ENCODE measurements at places on chromosomes 7 and 10.

- no peak for DNase-seq
These were observed 20.4 kb downstream of the DNAJB12 start for GRCh38 chr10:72334196-72334824.

DNA sequence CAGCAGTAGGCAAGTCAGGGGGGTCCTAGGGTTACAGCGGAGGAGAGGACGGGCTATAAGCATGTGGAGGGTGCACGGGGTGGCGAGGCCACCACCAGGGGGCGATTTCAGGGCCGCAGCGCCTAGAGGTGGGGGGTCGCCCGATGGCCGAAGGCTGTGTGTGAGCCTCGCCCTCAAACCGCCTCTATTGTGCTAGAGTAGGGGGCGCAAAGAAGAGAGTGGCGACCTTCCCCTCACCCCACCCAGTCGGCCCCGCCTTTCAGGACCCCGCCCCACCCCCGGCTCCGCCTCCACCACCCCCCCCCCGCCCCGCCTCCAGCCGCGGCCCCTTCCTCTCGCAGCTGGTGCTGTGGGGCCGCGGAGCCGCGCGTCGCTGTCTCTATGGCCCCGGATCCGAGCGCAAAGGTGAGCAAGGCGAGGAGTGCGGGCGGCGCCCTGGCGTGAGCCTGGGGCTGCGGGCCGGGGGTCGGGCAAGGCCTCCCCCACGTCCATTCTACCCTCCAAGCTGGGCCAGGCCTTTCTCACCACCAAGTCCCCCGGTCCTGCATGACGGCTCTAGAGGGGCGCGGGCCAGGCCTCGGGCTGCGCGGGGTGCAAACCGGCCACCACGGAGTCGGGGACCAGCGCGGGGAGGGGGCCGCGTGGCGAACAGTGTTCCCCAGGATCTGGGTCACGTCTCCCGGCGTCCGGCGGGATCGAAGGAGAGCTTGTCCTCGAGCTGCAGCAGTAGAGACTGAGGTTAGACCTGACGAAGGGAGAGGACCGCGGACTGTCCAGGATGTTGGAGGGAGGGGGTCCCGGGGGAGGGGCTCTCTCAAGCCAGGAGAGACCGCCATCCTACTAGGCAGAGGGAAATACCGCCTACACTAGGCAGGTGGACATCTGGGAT lies at the start of gene SEMA4G:
SEMA4G (plus strand) TSS at position 318 of the 889 bp plus-strand sequence. CDS start 3,409 bp downstream, outside the sequence.
- DNase-seq = peak; percentile 12

GRCh38 chr10:73522263-73522662 lies 26.4 kb upstream of the PPP3CB start:
- DNase-seq = no peak

GRCh38 chr7:93923942-93924341 lies 2.4 kb downstream of the GNG11 start:
- DNase-seq = no peak

DNA sequence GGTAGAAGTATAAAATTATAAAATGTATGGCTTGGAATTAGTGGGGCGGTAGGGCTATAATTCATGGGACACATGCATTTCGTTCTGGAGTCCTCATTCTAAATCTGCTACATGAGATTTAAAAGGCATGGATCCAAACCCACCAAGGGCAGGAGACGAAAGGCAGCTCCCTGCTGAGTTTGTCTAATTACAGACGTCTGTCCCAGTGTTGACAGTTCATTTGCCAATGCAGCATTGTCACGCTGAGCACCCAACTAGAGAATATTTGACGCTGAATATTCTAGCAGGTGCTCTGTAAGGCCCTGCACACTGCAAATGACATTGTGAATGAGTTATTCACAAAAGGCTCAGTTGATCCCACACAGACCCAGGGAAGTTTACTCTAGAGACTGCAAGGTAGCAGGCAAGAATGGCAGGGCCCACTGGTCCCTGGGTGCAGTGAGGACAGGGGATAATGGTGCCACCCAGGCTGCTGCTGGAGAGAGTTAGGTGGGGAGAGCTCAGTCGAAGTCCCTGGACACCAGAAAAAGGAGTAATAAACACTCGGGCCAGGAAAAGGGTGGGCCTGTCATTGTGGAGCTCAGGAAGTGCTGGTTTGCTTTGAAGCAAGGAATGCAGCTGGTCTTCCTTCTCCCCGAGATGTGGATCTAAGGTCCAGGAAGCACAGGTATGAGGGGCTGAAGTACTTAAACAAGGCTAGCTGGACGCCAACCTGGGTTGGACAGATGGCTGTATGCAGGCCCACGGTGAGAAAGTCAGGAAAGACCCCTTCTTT lies 75.0 kb upstream of the JCAD start:
- DNase-seq = no peak

DNA sequence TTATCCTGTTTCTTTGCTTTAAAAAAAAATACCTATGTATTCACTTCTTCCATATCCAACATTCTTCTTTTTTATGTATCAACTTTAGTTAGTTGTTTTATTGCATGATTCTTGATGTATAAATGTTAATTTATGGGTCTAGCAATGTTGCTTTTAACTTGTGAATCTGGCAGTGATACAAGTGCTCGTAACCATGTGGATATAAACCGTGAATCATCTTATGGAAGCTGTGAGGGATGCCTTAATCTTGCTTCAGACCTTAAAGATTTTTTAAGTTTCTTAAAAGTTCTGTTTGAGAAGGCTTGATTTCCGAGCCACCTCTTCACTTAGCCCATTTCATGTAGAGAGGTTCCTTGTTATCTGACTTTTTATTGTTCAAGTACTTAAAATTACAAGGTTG lies 25.9 kb downstream of the HELLS start:
- DNase-seq = no peak

GRCh38 chr7:127803626-127804025 lies 151.6 kb downstream of the SND1 start:
- no peak for DNase-seq

DNA sequence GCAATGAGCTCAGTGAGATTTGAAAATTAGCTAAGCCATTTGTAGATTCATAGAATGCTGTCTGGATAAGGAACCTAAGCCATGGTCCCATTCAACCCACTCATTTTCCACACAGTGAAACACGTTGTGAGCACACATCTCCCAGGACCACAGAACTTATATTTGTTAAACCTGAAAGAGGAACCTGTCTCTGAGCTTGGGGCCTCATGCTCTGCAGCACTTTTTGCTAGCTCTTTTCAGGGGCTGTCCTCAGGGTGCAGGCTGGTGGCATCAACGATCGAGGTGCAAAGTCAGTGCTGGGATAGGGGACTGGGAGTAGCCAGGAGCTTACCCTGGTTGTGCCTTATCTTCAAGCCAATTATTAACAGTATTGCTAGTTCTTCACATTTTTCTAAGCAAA lies 11.9 kb downstream of the HECW1 start:
- DNase-seq = no peak

DNA sequence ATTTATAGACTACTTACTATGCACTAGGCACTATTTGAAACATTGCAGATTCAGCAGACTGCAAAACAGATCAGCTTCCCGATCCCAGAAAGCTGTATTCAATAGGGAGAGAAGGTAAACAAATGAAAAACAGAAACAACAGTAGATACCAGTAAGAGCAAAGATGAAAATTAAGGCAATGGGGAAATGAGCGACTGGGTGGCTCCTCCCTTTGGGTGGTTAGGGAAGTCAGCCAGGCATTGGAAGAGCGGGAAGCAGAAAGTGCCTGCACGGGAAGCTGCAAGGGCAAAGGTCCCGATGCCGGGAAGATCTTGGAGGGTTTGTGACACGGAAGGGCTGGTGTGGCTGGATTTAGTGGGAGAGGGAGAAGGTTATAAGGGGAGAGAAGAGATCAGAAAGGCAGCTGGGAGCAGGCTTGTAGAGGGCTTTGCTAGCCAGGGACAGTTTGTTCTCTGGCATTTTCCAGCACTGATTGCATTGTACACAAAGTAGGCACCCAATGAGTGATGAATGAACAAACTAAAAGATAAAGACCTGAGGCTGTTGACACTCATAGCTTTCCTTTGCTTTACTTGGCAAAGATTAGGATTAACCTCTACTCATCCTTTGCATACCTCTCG lies 67.8 kb downstream of the NAMPT start:
- DNase-seq = no peak

DNA sequence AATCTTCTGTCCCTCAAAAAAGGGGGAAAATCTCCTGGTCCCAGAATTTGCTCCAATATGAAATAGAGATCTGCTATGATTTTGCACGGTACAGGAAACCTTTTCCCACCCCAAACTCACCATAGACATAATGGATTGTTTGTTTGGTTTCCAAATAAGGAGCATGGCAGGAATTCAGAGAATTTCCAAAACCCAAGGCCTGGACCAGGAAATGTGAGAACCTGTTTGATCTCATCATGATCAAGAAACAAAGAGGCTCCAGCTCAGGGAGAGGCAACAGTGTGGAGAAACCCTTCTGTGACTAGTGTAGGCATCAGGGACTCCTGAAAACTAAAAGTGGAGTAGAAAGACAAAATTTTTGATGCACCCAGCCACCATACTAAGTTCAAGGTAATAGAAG lies 1548.1 kb upstream of the LRRTM3 start:
- DNase-seq = no peak

GRCh38 chr7:143305423-143306070 lies 10.4 kb upstream of the CLCN1 start:
- DNase-seq = peak; percentile 76

GRCh38 chr10:36872702-36873393 lies 252.6 kb upstream of the ANKRD30A start:
- DNase-seq = no peak

DNA sequence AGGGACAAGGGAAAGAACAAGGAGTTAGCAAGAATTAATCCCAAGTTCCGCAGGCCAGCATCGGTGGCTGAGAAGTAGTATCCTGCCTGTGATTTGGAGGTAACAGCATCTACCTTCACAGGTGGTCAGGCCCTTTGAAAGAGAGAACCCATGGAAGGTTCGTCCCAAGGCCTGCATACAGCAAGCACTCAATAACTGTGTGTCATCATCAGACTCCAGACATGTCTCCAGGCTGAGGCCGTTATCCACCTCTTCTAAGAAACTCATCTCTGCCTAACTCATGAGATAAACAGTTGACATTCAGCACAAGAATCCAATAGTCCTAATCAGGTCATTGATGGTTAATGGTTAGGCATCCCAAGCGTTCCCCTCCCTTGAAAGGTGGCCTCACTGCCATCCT lies 45.0 kb downstream of the CTBP2 start:
- DNase-seq = no peak

DNA sequence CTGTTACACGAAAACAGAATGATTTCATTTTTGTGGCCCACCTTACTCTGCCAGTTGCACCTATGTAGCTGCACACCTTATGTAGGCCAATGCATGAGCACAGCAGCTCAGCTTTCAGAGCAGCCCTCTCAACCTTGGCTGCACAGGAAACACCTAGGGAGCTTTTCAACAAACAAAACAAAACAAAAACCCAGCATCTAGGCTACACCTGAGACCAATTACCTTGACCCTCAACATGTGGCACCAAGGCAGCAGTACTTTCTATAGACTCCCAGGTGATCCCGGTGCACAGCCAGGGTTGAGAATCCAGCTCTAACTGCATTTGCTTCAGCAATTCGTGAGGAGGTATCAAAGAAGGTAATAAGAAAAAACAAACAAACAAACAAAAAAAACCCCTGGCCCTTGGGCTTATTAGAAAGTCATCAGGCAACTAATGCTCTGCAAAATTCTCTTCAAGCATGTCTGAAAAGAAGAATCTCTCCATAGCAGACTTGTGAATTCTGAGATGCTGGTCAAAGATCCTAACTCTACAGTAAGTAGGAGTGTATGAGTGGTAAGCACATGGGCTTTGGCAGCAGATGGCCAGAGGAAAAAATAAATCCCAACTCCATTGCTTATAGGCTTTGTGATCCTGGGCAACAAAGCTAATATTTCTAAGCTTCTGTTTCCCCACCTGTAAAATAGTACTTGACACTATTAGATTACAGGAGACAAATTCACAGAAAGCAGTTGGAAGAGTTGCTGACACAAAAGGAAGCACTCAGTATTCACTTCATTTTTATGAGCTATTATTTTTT lies 113.4 kb upstream of the NOBOX start:
- DNase-seq = no peak

GRCh38 chr10:72796042-72796441 lies 97.5 kb upstream of the OIT3 start:
- no peak for DNase-seq

- DNase-seq = no peak
These were observed 106.0 kb downstream of the GALNT17 start for GRCh38 chr7:71237945-71238344.

DNA sequence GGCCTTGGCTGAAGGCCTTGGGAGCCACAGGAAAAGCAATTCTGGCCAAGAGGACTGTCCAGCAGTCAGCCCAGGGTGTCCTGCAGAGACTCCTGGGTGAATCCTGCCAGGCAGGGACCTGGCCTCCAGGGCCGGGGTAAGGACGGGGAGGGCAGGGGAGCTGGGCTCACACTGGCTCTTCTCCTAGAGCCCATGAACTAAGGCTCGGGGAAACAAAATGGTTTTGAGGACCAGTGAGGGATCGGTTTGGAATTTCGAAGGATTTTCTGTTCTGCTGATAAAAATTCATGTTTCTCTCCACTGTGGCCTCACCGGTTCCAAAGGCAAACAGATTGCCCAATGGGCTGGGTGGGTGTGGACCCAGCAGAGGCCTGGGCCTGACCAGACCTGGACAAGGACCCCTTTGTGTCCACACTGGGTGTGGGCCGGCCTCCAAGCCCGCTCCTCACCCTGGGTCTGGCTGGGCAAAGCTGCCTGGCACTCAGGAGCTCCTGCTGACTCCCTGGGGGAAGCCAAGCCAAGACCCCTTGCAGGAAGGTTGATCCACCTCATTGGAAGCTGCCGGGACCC lies 27.3 kb downstream of the FAM20C start:
- no peak for DNase-seq

DNA sequence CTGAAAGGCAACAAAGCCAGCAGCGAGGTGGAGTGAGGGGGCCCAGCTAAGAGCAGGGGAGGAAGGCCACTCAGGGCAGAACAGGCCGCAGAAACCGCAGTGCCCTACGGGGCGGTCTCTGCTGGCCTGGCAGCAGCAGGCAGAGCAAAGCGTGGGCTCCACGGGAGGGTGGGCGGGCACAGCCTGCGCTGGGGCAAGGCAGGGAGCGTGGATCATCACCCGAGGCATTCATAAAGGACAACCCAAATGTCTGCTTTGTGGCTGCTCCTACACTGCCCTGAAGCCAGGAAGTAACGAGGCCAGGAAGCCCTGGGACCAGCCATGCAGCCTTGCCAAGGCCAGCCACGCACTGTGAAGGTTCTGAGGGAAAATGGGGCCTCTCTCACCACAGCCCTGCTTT lies 127.5 kb downstream of the MAD1L1 start:
- peak; percentile 49 for DNase-seq

GRCh38 chr7:32155712-32156111 lies 85.5 kb upstream of the PDE1C start:
- no peak for DNase-seq

DNA sequence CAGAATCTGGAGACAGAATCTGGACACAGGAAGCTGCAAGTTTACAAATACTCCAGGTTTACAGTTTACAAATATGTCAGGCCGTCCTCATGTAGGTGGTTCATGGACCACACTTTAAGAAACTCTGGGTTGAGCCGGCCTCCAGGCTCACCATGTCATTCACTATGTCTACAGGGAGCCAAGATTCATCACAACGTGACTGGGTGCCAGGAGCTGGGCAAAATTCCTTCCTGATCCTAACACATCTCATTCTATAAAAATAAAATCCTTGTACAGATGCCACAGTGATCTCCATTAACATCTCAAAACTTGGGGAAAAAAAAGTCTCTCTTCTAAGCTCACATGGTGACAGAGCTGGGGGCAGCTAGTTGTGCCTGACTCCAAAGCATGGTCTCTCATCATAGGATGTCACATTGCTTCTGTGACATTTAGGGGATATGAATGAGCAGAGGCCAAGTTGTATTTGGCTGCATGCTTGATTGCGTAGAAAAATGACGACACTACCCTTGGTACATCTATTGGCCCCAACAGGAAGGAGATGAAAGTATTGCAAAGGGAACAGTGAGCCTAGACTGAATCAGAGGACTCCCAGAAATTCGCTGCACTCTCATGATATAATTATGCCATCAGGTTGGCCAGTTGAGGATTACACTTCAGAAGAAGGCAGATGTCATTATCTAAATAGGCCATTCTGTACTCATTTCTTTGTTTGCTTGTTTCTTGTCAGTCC lies 35.9 kb downstream of the MTURN start:
- DNase-seq = peak; percentile 73
